ENCODE measurements at places on chromosomes 7 and 10.

DNA sequence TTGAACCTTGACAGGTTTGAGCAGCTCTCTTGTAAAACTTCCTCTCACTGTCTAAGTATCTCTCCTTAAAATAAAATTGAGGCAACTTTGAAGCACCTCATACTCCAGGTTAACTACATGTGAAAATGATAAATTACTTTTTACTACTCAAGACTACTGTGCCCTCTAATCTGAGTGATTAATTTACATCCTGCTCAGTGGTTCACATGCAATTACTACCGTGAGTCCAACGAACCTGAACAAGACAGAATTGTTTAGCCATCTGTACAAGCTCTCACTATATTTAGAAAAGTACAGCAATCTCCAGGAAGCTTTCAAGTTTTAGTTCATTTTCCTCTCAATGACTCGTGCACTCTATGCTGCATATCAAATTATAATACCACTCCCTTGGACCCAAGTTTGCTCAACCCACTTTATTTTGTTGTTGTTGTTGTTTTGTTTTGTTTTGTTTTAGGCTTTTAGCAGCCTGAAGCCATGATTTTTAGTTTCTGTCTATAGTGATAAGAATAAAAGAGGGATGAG lies 21.2 kb downstream of the PDE1C start:
- no peak for DNase-seq

GRCh38 chr10:34762603-34763299 lies 52.3 kb downstream of the PARD3 start:
- DNase-seq: no peak

DNA sequence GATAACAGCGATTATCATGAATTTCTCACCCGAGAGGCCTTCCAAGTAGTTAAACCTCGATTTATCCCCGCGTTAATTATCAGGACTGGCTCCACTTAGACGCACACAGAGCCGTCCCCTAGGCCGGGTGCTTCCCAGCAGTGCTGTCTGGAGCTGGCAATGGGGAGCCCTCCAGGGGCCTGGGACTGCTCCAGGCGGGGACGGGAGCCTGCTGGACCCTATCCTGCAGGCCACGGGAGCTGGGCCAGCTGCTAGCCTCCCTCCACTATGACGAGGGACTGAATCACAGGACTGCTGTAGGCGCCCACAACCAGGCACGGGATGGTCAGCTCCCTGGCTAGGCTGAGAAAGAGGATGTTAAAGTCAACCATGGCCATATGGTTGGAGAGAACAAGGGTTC lies 229.1 kb downstream of the ELFN1 start:
- peak; percentile 97 for DNase-seq

GRCh38 chr7:16846601-16847165 lies 35.1 kb downstream of the AGR3 start:
- DNase-seq: no peak

GRCh38 chr10:72702868-72703581 lies 11.1 kb downstream of the MCU start:
- peak; percentile 2 for DNase-seq

DNA sequence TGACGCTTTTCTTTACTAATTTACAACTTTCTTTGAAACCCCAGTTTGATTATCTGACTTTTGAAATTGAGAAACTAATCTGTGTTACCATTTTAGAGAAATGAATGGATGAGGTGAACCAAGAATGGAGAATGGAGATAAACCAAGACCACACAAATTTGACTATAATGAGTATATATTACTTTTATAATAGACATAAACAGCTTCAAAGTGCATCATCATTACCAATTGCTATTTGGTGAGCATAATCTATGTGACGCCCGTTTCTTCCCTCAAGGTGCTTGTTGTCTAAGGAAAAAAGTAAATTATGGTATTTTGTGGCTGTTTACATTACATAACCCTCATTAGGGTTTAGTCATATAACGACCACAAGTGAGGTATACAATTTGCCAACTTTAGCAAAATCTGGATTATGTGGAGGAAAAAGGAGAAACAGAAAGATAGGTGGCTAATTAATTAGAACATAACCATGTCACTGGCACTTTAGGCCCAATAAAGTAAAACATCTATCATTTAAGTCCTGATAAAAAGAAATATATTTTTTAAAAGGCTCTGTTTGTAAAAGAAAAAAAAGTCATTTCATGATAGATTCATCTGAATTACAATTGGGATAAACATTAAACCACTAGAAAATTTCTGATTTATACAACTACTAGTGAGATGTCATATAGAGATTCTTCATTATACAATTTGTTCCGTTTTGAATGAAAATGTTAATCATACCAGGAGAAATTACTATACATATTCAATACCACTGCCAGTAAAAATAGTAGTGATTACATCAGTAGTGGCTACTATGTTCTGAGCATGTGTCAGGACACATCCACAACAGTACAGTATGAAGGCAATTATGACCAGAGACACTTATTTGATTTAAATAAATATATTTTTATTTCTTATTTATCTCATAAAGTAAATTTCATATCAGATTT lies 118.2 kb upstream of the FAM133B start:
- no peak for DNase-seq

GRCh38 chr7:51121036-51121790 lies 195.4 kb downstream of the COBL start:
- no peak for DNase-seq

- no peak for DNase-seq
Observed at GRCh38 chr10:29600821-29601220, 34.0 kb downstream of the SVIL start.

Data from MG63 (cell line).